ENCODE measurements at places on chromosomes 2 and 18. TPM values are rescaled to one million over a fixed set of nuclear protein-coding genes. Genes with fewer than 3 reads are reported as not detected.

ONECUT2 gene
- polyA plus RNA-seq, result under 0.01 TPM

REG1A gene
- polyA plus RNA-seq, result 8.0 TPM

C2orf80 gene
- polyA plus RNA-seq, result not detected

DSG4 gene
- polyA plus RNA-seq, result not detected

MROH2A gene
- 0.22 TPM for polyA plus RNA-seq

PIKFYVE gene
- 3.6 TPM for polyA plus RNA-seq

TAF4B gene
- polyA plus RNA-seq, result 1.8 TPM

ERMN gene
- polyA plus RNA-seq, result 0.10 TPM

IMP4 gene
- 42.7 TPM for polyA plus RNA-seq

COPS9 gene
- 240 TPM for polyA plus RNA-seq

SH2D6 gene
- 0.07 TPM for polyA plus RNA-seq

TWIST2 gene
- polyA plus RNA-seq, result 5.2 TPM

KIF1A gene
- polyA plus RNA-seq, result 0.06 TPM

HOXD4 gene
- polyA plus RNA-seq, result 1.0 TPM

STARD6 gene
- polyA plus RNA-seq, result not detected

RFTN2 gene
- polyA plus RNA-seq, result 0.38 TPM

TLX2 gene
- polyA plus RNA-seq, result 0.01 TPM

CARF gene
- 1.7 TPM for polyA plus RNA-seq

All from esophagus (tissue), 2 donors.